ENCODE measurements at places on chromosomes 6 and 20.
A peak's percentile ranks its signal among the peaks of the same experiment; 100 is the strongest.

GRCh38 chr6:104601131-104601651, 258.5 kb downstream of the HACE1 start:
- DNase-seq: peak; percentile 0

GRCh38 chr6:156701966-156702365, 75.2 kb upstream of the ARID1B start:
- no peak for DNase-seq

DNA sequence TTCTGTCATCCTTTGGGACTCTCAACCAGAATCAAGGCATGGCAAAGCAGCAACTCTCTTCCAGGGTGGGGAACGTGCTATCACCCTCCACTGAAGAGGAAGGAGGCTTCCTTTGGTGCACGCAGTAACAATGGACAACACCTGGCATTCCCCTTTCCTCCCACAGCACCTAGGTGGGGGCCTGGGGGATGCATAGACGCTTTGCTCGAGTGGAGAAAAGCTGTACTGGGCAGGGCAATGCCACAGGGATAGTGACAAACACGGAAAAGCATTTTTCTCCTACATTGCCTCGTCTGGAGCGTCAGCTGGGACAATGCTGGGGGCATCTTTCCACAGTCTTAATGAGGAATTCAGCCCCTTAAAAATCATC, 82.9 kb downstream of the GMPR start:
- no peak for DNase-seq

DNA sequence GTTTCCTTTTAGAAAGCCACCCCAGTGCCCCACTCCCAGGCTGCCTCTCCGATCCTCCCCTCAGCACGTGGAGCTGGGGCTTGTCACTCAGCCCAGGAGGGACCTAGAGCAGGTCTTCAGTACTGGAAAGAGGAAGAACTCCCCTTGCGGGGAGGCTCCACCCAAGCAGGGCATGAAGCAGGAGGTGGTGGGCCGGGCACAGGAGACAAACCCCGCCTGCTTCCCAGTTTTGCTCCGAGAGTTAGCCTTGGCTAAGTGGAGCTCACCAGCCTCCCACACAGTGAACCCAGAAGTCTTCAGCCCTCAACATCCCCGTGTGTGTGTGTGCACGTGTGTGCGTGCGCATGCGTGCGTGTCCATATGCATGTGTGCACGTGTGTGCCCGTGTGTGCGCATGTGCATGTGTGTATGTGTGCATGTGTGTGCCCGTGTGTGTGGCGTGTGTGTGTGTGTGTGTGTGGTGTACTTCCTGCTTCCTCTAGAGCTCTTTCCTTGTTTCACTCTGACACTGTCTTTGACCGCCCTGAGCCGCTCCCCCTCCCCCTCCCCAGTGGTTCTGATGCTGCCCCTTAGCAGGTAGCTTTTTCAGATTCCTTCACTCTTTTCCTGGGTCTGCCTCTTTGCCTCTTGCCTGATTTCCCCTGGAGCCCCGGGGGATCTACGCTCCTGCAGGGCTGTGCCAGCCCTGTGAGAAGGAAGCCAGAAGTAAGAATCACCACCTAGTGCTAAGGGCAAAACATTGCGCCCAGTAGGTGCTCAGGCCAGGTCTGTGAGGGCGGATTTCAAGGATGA, 239.8 kb downstream of the CDC5L start:
- DNase-seq: no peak

- DNase-seq: no peak
Observed at GRCh38 chr6:150263765-150264404, 104.9 kb upstream of the IYD start.

DNA sequence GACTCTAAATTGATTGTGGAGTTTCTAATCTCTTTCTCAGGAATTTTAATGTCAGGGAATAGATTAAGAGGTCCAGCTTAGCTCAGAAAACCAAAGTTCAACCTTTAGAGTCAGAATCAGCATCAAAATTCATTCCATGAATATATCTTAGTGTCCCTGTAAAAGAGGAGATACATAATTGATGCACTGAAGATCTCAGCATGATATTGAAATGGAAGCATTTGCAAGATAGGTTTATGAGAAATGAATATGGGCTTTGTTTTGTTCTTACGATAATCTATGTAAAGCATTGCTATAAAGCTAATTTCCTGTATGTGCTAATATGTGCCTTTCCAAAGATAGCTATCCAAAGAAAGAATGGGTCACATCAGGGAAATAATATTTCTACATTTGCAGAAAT, 404.5 kb upstream of the HSF2 start:
- no peak for DNase-seq

- no peak for DNase-seq
Observed at GRCh38 chr6:136524936-136525413, 25.2 kb downstream of the MAP7 start.

DNA sequence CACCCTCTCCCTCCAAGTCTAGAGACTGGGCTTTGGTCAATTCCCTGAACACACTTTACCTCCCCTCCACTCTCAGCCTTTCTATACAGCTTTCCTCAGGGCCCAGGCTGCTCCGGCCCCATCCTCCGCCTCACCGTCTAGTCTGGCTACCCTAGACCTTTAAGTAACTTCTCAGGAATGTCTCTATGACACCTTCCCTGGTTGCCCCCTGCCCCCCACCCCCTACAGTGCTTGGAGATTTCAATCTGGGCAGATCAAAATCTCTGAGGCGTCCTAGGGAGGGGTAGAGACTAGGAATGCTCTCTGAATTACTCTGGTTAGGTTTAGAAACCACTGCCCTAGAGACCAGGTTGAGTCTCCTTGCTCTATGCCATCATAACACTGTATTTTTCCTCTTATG, 6.1 kb downstream of the UBE2J1 start:
- no peak for DNase-seq

DNA sequence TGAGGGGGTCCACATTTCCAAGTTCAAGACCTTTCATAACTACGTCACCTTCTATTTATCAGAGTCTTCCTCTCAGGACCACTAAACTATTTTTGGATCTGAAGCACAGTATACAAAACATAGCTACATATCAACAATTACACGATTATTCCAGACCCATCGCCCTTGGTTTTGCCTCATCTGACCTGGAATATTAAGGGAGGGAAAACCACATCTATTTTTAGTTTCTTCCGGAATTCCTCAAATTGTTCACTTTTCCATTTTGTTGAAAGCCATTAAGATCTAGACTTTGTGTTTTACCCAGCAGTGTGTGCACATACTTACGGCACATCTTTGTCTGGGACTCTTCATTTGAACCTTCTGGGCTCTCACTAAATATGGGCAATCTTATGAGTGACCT, 12.0 kb upstream of the ADGRF5 start:
- no peak for DNase-seq

GRCh38 chr6:118594877-118595276, 46.8 kb downstream of the PLN start:
- no peak for DNase-seq

- no peak for DNase-seq
Observed at GRCh38 chr20:25984933-25985332, 288.3 kb upstream of the ZNF337 start.

DNA sequence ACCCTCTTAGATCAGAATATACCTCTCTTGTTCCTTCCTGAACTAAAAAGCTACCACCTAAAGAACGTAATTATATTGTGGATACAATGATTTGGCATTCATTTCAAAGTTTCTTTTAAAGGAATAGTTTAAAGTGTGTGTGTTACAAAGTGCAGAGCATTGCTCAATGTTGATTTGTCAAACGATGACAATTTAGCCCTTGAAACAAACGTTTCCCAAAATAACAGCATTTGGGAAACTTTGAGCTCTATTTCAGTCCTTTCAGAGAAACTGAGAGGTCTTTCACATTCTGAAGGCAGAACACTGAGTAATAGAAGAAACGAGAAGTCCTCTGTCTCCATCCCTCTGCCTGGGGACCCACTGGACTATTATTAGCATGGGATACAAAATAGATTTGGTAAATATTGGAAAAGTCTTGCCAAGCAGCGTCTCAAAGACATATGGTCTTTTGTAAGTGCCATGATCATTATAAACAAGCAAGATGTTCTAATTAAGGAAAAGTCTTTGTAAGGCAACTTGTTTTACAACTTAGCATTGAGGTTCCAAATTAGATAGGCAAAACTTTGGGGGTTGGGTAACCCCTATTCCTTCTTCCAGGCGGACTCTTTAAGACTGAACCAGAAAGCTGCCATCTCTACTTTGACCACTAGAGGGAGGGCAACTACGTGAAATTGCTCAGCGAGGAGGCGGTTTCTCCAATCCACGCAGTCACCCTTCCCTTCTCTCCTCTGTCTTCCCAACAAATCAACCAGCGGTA, 208.8 kb downstream of the RNF144B start:
- DNase-seq: peak; percentile 6

DNA sequence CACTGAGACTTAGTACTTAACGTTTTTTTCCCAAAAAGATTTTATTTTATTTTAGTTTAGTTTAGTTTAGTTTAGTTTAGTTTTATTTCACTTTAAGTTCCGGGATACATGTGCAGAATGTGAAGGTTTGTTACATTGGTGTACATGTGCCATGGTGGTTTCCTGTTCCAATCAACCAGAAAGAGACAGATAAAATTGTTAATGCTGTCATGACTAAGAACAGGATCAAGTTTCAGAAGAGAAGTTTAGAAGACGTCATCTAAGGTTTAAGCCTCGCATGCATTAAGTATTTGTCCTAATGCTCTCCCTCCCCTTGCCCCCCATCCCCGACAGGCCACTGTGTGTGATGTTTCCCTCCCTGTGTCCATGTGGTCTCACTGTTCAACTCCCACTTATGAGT, 540.0 kb downstream of the KHDRBS2 start:
- no peak for DNase-seq

GRCh38 chr6:63750400-63750799, 114.8 kb downstream of the PHF3 start:
- DNase-seq: no peak

DNA sequence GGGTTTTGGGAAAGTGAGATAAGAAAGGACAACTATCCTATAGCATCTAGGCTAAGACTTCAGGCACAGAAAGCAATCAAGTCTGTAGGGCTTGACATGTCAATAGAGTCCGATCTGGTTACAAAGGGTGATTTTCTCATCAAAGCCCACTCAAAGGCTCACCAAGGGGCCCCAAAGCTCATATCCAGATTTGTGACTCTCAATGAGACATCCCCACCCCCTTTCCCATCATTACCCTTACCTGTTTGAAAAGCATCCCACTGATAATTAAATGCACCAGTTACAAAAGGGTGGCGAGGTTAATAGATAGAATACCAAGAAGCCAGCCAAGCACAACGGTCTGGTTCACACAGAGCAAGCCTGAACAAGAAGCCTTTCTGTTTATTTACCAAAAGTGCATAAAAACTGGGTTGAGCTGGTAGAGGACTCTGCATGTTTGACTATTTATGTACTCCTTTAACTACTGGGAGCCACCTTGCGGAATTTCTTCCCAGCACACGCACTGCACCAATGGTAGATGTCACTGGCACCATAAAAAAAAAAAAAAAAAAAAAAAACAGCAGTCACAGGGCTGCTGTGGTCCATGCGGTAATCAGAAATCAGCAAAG, 6.1 kb downstream of the JAG1 start:
- no peak for DNase-seq

Data from LNCaP clone FGC (cell line).